ENCODE measurements at places on chromosomes 2 and 18.

DNA sequence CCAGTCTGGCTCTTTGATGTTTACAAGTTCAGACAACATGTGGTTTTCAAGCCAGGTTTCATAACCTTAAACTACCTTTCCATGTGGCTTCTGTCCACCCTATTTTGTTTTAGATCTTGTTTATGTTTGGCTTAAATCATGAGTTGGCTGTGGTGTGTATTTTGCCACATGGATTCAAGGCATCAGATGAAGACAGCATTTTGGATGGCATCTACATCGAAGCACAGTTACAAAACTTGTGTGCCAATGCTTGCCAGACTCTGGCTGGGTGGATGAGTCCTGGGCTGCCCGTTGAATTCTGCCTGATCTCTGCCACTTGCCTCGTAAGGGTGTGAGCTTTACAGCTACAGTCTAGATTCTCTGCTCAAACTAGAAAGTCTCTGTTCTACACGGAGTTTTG is 335.3 kb downstream of the MYCN start:
- DNase-seq: no peak

DNA sequence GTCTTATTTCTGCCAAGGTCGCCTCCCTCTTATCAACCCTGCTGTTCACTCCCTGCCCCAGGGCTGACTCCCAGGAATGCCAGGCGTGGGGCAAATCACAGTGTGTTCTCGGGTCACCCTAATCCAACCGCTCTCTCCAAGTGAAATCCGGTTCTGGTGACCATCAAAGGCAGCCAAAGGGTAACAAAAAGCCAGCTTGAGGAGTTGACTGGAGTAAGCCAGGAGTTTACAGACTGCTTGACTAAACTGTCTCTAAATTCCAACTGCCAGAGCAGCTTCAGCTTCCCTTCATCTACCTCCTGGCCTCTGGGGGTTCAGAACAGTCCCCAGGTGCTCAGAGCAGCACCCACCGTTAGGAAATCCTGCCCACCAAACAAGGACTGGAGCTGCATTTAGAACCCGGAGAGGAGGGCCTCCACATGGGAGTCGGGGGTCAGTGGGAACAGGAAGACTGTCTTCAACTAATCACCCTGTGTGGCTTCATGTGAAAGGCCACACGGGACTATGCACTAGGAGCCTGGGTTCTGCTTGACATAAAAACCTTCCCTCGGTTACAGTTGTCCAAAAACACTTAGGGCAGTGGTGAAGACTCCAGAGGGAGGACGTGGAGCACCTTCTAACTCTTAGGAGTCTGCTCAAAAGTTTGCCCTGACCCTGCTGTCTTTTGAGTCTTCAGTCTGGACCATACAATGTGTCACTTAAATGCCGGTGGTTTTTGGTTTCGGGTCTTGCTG is 24.2 kb upstream of the MCFD2 start:
- DNase-seq: no peak

GRCh38 chr2:73307720-73308119 is 14.4 kb upstream of the EGR4 start:
- DNase-seq: no peak

DNA sequence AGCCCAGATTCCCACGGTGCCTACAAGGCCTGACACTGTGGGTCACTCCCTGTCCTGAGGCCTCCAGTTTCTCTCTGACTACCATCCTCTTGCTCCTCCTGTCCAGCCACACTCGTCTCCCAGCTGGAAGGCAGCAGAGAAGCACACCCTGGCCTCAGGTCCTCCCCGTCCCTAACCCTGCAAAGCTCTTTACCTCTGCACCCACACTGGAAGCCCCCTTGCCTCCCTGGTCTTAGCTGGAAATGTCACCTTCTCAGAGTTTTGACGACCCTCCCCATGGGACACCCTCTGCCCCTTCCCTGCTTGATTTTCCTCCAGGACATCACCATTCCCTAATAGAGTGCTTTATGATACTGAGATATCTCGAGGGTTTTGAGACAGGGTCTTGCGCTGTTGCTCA is 10.6 kb downstream of the RNU2-63P start:
- no peak for DNase-seq

DNA sequence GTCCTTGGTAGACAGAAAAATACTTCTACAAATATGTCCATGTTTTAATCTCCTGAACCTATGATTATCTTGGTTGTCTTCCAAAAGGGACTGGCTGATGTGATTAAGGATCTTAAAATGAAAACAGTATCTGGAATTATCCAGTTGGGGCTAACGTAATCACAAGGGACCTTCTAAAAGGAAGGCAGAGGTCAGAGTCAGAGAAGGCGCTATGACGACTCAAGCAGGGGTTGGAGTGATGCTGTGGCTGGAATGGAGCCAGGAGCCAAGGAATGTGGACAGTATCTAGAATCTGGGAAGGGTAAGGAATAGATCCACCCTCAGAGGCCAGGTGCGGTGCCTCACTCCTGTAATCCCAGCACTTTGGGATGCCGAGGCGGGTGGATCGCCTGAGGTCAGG is 4.2 kb upstream of the USP14 start:
- DNase-seq: no peak

GRCh38 chr2:148519013-148519412 is 125.5 kb upstream of the EPC2 start:
- no peak for DNase-seq

GRCh38 chr2:120418174-120418787 is 72.3 kb downstream of the INHBB start:
- DNase-seq: no peak

- no peak for DNase-seq
These were observed 512.4 kb downstream of the GALR1 start for GRCh38 chr18:77762014-77762413.

GRCh38 chr2:9240745-9241144 is 34.1 kb downstream of the ASAP2 start:
- no peak for DNase-seq

- no peak for DNase-seq
These were observed 43.1 kb downstream of the RDH14 start for GRCh38 chr2:18517386-18517785.

DNA sequence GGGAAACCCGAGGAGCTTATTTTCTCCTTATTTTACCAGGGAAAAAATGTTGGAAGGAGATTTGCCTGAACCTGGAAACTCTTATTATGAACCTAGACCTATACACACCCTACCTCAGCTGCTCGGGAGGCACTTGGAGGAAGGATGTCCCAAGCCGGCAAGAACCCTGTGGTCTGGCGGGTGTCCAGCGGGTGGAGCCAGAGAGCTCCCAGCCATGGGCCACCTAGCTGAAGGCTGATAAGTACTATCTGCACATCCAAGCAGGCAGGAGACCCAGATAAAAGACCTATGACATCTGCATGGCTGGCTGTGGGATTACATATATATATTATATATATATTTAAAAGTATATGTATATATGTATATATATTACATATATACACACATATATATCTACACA is 1.1 kb upstream of the SLC14A1 start:
- peak; percentile 63 for DNase-seq

GRCh38 chr18:42230636-42231035 is 275.6 kb downstream of the PIK3C3 start:
- no peak for DNase-seq

- no peak for DNase-seq
These were observed 198.3 kb upstream of the SLC35G4 start for GRCh38 chr18:11411048-11411447.

DNA sequence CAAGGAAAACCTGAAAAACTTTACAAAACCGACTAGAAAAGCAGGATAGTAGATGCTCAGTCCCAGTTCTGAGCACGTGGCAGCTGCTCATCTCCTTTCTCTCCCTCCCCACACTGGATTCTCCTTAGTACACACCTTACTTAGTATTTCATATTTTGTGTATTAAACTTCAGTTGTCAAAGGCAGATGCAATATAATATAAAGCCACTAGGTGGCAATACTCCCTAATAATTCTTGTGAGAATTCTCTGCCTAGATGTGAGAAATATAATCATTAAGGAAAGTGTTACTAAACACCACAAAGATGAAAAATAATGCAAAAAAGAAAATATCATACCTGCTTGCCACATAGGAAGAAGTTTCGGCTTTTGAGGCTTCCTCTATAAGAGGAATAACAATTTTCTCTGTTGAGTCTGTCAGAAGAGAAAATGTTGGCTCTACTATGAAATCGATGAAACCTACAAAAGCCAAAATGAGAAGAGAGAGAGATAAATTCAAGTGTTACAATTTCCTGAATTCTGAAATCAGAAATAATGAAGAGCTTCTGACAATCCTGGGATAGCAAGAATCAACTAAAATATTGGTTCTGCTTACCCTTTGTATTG is 200.6 kb downstream of the PPP1R1C start:
- DNase-seq: no peak

DNA sequence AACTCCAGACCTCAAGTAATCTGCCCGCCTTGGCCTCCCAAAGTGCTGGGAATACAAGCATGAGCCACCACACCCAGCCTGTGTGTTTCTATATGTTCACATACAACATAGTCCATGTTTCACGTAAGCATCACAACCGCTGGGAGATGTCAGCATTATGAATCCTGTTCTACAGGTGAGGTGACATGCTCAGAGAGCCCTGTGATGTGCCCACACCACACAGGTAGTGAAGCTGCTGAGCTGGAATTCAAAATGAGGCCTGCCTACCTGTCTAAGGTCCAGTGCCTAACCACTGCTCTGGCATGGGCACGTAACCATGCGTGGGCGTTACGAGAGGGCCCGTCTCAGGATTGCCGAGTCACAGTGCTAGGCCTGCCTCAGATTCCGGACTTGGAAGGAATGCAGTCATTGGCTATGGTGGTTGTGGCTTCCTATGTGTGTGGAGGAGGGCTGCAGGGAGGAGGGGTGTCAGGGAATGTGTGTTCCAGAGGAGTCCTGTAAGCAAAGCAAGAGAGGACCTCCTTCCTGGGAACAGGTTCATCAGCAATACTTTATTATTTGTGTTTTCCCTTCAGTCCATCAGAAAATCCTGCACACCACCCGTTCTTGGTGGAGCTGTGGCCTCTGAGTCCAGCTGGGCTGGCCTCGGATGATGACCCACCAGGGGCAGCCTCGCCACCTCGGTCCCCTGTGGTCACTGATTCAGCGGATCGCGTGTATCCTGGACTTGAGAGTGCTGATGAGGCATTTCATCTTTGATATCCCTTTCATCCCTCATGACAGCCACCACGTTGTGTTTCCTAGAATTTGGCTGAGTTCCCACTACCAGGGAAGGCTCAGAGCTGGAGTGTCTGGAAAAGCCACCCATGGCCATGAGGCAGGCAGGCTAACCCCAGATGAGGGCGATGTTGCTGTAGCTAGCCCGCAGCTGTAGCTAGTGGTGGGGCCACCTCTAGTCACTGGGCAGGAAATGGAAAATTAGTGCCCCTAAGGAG is 31.1 kb downstream of the HK2 start:
- no peak for DNase-seq

GRCh38 chr18:77433076-77433475 is 183.4 kb downstream of the GALR1 start:
- DNase-seq: no peak

DNA sequence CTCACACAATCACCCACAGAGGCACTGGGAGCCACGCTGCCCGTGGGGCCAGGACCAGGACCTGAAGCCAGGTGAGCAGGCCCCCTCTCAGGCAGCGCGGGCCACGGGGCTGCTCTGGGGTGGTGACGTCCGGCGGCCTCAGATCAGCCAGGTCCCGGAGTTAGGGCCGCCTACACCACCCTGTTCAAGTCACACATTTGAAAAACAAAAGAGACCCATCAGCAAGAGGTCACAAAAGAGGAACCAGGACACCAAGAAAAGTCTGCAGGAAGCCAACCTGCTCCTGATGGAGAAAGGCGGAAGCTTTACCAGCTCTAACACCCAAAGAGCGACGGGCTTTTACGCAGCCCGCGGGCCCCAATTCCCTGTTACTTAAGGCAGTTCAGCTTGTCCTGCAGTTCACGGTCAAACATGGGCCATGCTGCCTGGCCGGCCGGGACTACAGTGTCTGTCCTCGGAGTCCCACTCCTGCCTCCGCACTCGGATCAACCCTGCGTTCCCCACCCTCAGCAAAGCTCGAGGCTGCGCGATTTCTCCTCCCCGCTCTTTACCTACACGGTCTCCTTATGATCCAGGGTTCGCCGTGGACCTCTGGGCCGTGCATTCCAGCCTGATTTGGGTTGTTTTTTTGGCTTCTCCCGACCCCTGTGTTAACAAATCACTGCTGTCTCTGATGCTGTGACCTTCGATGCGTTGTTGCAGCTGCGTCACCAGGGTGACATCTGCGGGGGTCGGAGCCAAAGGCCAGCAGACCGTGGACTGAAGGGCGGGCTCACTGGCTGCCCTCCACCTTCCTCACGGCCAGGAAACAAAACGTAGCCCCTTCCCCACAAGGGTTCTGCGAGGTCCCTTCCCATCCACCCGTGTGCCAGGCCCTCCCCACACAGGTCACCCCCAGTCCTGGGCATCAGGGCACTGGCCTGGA is 31.0 kb downstream of the SNORC start:
- no peak for DNase-seq

DNA sequence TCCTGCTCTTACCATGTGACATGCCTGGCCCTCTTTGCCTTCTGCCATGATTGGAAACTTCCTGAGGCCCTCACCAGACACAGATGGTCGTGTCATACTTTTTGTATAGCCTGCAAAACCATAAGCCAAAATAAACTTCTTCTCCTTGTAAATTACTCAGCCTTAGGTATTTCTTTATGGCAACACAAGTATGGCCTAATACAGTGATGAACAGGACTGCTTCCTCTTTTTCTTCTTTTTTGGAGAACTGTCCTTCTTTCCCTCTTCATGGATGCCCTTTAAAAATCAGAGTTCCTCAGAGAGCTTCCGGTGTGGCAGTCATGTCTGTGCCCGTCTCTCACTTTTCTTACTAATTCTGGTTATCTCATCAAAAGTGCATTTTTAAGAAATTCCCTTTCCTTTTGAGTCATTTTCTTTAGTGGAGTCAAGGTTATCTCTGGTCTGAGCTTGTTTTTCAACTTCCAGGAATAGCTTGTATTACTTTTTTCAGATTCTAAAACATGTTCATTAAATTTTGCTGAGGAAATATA is 9.2 kb upstream of the IL1A start:
- no peak for DNase-seq

DNA sequence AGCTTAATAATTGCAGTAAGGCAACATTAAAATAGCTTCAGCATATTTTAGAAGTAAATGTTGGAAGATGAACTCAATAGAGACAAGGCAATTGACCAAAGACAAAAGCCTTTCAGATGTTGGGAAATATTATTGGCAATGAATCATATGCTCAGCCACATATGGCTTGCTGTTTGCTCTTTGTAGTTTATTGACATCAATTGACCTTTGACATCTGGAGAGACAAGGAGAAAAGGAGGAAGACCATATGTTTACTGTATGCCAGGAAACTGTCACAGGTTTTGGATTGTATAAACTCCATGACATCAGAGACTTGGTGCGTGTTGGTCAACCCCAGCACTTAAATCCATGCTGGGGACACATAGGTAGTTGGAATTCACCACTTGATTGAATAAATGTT is 60.6 kb upstream of the SLC16A14 start:
- DNase-seq: no peak

- DNase-seq: no peak
These were observed 17.9 kb downstream of the EML4 start for GRCh38 chr2:42186945-42187632.

DNA sequence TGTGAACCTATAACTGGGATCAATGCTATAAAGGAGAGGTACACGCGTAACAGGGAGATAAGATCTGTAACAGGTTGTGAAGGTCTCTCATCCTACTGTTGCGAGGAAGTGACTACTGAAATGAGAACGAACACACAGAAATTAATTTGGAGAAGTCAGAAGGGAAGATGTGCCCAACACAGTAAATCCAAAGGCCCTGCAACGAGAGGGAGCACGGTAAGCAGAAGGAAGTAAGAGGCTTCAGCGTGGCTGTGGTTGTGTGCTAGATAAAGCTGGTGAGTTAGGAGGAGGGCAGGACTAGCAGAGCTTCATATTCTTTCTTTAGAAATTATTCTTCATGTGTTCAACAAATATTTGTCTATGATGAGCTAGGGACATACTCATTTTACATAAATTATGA is 2.5 kb upstream of the ATG16L1 start:
- no peak for DNase-seq

GRCh38 chr2:45706033-45706432 is 54.6 kb downstream of the PRKCE start:
- no peak for DNase-seq
